IPS-NIHi11 (cell line): ENCODE measurements at places on chromosomes 13 and 19.

DNA sequence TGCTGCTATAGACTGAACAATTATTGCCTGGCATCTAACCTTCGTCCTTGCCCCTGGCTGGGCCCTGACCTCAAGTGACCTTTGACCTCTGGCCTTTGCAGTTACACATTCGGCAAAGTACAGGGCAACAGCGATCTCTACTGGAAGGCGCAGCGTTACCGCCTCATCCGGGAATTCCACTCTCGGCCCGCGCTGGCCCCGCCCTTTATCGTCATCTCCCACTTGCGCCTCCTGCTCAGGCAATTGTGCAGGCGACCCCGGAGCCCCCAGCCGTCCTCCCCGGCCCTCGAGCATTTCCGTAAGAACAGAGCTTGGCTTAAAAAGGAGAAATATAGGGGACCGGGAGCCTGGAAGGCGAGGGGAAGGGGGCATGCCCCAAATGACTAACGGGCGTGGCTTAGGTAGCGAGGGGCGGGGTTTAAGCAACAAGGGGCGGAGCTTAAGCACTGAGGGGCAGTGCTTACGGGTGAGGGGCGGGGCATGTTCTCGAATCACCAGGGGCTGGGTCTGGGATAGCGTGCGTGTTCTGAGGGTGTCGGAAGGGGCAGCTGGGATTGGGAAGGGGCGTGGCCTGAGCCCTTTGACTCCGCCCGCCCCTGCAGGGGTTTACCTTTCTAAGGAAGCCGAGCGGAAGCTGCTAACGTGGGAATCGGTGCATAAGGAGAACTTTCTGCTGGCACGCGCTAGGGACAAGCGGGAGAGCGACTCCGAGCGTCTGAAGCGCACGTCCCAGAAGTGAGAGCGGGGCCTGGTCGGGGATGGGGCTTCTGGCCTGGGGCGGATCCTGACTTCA, 52.7 kb downstream of the TRPM4 start:
- DNase-seq = peak; percentile 89

DNA sequence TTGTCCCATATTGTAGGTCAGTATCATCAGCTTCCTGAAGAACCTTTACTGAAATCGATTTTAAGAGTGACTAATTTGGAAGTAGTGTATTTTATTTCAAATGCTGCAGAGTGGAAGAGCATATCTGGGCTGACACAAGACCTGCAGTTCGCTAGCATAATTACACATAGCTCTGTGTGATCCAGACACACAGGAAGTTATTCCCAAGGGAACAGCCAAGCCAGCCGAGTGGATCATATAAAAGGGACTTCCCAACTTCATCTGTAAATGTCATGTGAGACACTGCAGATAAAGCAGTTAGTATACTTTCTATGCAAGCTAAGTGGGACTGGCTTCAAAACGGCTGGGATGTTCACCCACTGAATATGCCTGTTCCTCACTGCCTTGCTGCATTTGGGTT, 760.4 kb downstream of the SLITRK1 start:
- no peak for DNase-seq

- no peak for DNase-seq
These were observed 10.2 kb upstream of the SIGLEC6 start for GRCh38 chr19:51541458-51542357.

DNA sequence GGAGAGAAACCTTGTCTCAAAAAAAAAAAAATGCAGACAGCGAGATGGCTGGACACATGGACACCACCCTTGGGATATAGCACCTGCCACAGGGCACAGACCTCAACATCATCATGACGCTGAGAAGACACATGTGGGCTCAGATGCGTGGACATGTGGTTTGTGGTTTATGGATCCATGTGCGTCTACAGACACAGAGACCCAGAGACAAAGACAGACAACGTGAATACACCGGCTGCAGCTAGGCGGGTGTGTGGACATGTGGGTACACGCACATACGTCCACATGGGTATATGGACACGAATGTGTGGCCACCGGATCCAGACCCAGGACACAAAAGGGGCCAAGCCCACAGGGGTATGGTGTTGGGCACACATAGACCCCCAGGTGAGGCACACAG, 1.3 kb downstream of the TNFSF14 start:
- no peak for DNase-seq

DNA sequence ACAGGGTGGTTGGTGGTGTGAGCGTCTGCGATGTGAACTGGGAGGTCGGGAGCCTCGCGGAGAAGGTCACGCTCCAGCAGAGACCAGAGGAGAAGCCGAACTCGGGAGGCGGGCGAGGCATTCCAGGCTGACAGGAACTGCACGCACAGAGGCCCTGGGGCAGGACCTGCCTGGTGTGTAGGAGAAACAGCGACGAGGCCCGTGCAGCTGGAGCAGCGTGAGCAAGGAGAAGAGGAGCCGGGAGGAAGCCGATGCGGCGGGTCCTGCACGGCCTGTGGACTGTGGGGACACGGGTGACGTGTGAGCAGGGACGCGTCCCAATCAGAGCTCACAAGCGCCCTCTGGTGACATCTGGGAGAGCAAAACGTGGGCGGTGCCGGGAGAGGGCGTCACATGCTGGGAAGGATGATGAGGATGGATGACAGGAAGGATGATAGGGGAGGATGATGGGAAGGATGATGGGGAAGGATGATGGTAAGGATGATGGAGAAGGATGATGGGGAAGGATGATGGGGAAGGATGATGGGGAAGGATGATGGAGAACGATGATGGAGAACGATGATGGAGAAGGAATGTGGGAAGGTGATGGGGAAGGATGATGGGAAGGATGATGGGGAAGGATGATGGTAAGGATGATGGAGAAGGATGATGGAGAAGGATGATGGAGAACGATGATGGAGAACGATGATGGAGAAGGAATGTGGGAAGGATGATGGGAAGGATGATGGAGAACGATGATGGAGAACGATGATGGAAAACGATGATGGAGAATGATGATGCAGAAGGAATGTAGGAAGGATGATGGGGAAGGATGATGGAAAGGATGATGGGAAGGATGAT, 16.1 kb upstream of the MADCAM1 start:
- DNase-seq = peak; percentile 86

DNA sequence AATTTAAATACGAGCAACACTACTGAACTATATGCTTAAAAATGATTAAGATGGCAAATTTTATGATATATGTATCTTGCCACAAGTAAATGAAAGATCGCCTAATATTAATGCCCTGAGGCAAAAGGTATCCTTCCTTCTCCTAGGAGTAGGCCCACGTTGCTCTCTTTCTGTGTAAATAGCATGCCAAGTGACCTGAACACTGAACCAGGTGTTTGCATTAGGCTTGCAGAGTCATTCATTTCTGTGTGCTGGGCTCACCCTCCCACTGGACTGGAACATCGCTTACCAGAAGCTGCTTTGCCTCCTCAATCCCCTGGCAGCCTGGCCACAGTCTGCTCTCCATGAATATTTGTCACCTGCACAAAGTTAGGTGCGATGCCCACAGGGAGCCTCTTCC, 83.3 kb upstream of the TNFSF11 start:
- DNase-seq = no peak

DNA sequence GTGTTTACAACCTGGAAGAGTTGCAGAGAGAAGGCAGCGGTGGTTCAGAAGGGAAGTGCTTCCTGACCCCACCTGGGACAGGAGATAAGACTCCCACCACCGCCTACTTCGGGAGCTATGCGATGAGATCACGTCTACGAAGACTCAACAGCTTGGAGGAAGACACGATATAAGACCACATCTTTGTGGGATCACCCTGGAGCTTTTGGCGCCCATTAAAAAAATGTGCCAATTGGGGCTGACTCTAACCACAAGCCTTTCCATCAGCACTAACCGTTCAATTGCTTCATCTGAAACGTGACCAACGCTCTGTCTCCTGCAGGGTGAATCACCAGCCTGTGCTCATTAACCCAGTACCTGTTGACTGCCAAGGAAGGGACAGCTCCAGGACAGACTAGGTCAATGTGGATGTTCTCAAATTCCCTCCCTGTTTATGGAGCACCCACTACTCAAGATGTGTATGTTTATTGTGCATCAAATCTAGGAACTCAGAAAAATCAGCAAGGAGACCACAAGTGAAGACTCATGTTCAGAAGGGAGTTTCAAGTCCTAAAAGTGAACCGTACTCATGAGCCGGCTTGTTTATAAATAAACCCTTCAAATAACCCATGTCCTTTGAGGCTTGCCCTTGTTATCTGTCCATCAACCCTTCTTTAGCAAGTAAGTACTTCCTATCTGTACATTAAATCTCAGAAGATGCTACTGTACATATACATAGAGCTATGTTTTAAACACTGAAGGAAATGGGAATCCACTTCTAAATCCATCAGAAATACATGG, 67.5 kb downstream of the LATS2 start:
- no peak for DNase-seq

GRCh38 chr19:10968527-10969135, 7.8 kb downstream of the SMARCA4 start:
- no peak for DNase-seq

DNA sequence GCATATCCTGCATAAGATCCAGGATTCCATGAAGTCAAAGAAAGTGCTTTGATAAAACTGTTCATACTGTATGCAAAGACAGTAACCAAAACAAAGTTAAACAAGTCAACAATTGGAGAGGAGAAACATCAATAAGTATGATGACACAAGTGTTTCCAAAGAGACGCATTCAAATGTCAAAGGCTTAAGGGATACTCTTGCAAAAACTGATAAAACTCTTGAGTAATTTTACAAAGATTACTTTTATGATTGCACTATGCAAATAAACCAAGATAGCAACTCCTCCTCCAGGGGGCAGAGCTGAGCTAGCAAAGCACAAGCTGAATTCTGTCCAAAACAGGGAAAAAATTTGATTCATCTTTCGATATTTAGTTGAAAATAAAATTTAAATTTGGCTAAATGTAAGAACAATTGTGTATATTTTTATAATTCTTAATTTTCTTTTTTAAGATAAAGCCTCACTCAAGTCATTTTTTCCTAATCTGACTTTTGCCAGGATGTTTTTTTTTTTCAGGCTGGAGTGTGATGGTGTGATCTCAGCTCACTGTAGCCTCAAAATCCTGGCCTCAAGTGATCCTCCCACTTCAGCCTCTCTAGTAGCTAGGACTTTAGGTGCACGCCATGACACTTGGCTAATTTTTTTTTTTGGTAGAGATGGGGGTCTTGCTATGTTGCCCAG, 84.0 kb downstream of the MZT1 start:
- DNase-seq = peak; percentile 17

DNA sequence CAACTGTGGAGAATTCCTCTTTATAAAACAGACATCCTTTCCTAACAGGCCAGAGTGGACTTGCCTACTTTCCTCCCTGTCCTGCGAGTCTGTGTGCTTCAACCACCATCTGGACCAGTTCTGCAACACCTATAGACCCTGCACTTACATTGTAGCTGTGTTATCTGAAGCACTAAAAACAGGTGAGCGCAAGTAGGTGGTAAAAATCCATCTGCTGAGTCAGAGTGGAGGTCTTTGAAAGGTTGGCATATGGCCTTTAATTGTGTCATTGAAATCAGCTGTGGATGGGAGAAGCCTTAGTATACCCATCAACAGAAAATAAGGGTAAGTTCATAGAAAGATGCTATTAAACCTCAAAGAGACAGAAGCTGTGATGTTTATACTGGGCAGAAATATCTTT, 7.6 kb upstream of the NALCN start:
- DNase-seq = no peak

- DNase-seq = no peak
These were observed 38.2 kb downstream of the IGFL2 start for GRCh38 chr19:46186101-46186716.

DNA sequence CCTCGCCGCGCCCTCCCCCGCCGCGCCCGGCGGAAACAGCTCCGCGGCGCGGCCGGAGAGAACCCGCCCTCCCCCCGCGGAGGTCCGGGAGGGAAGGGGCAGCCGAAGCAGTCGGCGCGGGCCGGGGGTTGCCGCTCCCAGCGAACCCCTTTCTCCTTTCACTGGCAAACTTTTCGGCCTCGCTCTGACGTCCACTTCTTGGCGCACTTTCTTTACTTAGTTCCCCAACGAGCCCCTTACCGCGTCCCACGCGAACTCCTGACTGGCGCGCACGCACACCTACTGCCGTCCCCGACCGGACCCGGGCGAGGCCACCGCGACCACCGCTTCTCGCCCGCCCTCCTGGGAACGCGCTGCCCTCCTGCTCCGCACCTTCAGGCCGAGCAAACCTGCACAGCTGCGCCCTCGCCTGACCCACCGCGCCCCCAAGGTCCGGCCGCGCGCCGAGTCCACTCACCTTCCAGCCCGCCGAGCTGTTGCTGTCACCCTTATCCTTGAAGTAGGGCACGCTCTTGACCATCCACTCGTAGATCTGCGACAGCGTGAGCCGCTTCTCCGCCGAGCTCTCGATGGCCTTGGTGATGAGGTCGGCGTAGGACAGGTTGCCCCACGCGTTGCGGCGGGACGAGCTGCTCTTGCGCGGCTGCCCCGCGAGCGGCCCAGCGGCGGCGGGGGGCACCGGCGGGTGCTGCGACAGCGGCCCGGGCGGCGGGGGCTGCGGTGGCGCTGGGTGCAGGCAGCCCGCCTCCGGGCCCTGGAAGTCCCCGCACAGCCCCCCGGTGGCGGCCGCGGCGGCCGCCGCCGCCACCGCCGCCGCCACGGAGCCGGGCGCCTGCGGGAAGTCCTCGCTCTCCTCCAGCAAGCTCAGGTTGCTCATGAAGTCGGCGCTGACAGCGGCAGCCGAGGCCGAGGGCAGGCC, 1.1 kb downstream of the FOXO1 start:
- DNase-seq = peak; percentile 57

GRCh38 chr13:98289339-98289945, 112.4 kb upstream of the RNF113B start:
- DNase-seq = no peak
